ENCODE measurements at places on chromosomes 1 and 21. TPM values are rescaled to one million over a fixed set of nuclear protein-coding genes. Genes with fewer than 3 reads are reported as not detected.

GRCh38 chr1:94061513-94062443 lies 59.2 kb downstream of the ABCA4 start:
- DNase-seq, result peak; percentile 53

DNA sequence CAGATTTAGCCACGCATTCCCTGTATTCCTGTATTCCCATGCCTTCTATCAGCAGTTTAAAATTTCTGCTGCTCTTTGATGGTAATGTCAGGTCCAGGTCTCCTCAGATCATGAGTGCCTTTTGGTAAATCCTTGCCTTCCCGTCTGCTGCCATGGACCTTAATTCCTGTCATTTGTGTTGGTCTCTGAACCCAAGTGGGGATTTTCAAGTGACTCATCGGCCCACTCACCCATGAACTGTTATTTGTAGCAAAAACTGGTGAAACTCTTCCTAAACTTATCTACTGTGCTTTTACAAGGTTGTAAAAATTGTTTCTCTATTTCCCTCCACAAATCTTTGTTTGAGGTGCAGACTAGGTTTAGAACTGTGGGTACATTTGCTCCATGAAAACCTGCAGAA lies 47.4 kb downstream of the ACTN2 start:
- no peak for DNase-seq

- no peak for DNase-seq
Measured at GRCh38 chr1:210070531-210070930, 132.5 kb downstream of the SYT14 start.

The PTPRF gene
- total RNA-seq, result 1.9 TPM

The OR10J1 gene
- total RNA-seq, result under 0.01 TPM

All from hematopoietic multipotent progenitor cell (in vitro differentiated cells).